NCI-H748 treated with DMSO at 0.1 percent for 48 hours (cell line): ENCODE measurements at places on chromosomes 5 and 9.

DNA sequence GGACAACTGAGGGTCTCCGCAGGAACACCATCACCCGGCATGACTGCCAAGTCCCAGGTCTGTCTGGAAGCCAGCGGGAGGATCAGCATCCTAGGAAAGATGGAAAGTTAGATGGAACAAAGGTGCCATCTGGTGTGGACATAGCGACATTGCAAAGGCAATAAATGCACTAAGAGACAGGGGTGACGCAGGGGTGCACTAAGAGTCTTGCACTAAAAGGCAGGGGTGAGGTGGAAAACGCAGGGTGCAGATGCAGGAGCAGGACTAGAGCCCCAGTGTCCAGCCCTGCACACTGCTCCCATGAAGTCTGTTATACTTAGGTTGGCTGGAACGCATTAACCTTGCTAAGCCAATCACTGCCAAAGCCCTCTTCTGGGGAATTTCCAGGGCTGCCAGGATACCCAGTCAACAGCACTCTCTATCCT lies 15.5 kb downstream of the ATOX1 start:
- DNase-seq: no peak

DNA sequence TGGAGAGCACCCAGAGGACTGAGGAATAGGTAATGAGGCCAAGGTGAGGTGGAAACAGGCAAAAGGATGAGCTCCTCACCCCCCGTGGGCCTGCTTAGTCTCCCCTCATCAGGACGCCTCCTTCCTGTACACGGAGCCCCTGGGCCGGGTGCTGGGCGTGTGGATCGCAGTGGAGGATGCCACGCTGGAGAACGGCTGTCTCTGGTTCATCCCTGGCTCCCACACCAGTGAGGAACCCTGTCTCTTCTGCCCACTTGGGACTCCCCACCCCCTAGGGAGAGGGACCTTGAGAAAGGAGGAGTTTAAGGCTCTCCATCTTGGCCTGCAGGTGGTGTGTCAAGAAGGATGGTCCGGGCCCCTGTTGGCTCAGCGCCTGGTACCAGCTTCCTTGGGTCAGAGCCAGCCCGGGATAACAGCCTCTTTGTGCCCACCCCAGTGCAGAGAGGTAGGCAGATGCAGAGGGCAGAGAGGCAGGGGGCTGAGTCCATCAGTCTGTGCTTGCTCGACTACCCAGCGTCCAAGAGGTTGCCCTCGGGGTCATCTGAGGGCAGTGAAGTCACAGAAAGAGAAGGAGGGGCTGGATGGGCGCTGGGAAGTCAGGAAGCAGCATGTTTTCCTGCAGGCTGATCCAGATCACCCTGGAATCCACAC lies 7.0 kb downstream of the DOLK start:
- no peak for DNase-seq

DNA sequence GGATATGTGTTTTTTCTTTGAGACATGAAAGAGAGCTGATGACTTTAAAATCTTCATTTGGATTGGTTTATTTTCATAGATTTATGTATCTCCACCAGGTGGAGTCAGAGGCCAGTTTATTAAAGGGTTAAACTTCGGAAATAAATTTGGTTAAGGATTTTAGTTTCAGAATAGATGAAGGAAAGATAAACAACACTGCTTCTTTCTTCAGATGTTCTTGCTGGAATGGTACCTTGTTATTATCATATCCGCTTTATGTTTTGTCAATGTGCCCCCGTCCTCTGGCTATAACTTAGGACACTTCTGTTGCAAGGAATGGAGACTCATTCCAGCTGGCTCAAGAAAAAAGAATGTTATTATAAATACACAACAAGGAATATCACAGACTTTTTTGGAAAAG lies 81.2 kb downstream of the ALDH1A1 start:
- no peak for DNase-seq

GRCh38 chr9:2234371-2234893 lies 219.3 kb downstream of the SMARCA2 start:
- DNase-seq: no peak

DNA sequence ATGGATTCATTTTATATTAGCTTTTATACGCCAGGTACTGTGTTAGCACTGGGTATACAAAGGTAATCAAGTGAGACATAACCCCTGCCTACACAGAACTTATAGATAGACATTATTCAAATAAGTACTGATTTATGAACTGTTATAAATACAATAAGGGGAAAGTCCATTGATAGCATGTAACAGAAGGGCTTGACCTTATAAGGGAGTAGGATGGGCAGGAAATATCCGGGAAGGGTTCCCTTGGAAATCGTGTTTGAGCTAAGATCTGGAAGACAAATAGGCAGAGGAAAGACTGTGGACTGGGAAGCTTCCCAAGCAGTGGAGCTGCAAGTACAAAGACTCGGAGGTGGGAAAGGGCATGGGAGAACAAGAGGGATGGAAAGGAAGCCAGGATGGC lies 111.5 kb downstream of the WDR41 start:
- no peak for DNase-seq

DNA sequence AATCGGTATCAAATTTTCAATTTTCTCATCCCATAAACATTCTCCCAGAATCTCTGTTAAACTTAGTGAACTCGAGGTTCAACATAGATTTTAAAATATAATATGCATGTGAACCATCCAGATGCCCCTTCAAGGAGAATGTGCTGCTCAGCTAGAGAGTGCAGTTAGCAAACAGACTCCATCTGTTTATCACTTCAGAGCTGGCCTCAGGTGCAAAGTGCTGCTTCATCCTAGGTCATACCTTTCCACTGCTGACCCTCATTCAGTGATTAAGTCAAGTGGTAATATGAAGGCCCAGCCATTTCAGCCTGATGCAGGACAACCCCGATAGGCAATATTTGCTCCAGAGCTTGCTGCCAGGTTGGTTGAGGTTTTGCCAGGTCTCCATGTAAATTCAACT lies 339.0 kb upstream of the POU5F2 start:
- DNase-seq: no peak
